ENCODE measurements at places on chromosomes 13 and 19.

- no peak for DNase-seq
Measured at GRCh38 chr19:13150931-13151604, 857 bp downstream of the IER2 start.

DNA sequence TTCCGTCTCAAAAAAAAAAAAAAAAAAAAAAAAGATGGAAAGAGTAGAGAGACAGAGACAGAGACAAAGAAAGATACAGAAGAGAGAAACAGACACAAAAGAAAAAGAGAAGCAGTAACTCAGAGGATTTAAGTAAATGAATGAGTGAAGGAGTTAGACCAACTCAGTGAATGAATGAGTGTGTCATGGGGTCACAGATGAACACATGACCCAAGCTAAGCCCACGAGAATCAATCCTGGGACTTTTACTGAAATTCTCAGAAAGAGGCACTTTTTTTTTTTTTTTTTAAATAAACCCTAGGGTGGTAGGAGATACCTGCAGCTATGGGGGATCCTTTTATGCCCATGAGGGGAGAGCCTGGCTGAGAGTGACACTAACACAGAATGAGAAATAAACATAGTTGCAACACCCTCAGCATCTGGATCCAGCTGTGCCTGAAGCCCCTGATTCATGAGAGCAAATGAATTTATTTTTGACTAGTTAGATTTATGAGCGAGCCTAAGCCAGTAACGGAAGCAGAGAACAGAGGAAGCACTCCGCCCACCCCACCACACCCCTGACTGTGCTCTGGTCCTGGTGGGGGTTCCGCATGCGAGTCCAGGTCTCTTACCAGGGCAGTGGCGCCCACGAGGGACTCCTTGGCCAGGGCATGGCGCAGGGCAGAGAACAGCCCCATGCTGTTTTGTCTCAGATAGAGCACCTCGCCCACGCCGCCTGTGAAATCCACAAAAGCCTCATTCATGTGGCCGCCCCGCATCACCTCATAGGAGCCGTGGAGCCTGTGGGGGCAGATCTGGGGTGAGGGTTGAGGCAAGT is 4.6 kb downstream of the CAPN12 start:
- DNase-seq = no peak

DNA sequence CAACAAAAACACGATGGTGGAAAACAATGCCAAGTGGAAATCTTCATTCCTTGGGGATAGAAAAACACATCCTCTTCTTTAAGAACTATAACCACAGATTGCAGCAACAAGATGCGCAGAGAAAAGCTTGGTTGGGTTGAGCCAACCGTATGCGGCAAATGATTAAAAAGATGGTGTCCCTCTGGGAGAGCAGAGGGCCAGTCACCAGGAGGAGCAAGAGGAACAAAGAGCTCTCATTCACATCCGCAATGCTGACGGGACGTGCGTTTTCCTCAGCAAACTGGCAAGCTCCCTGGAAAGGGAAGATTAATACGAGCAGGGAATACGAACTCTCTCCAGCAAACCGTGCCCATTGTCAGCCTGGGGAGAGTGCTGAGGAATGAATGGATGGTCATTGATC is 141.6 kb downstream of the KATNAL1 start:
- DNase-seq = no peak

DNA sequence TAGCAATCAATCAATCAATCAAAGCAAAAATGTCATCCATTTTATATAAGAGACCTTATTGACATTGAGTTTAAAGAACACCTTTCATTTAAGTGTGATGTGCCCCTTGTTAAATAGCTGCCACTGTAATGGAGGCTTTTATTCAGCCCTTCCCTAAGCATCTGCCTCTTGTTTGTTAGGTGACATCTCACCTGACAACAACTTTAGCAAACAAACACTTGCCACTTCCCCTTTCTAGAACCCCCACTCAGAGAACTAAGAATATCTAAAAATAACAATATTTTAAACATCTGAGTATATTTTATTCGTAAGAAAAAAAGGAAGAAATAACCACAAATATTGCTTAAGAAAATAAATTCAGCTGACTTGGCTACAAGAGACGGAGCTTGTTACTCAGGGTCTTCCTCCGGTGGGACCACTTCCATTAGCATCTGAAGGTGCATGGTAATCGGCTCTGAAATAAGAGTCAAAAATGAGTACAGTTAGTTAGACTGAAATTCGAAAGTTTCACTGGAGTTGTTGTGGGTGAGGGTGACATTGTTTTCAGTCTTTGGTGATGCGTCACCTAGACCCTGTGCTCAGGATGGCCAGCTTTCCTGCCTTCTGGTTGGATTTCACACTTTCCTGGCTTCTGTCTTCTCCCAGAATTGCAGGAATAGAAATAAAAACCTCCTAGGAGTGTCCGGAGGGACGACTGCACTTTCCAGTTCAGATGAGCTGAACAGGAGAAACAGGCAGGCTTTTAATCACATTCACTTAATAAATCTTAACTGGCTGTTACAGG is 39.1 kb downstream of the SLC7A9 start:
- no peak for DNase-seq

DNA sequence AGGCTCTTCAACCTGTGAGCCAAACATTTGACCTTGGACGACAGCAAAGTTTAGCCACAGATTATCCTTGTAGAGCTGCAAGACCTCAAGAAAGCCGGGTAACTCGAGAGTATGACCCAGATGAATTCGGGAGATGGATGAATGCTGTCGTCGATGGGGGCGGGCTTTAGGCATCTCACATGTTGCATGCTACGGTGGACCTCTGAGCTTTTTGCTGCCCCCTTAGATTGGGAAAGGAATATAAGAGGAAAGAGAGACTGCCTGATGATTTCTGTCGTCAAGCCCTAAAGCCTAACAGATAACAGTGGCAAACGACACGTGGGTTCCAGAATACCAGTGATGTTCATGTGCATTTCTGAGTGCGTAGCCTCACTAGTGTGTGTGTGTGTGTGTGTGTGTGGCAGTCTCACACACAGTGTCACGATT is 730 bp upstream of the ABCC4 start:
- no peak for DNase-seq

DNA sequence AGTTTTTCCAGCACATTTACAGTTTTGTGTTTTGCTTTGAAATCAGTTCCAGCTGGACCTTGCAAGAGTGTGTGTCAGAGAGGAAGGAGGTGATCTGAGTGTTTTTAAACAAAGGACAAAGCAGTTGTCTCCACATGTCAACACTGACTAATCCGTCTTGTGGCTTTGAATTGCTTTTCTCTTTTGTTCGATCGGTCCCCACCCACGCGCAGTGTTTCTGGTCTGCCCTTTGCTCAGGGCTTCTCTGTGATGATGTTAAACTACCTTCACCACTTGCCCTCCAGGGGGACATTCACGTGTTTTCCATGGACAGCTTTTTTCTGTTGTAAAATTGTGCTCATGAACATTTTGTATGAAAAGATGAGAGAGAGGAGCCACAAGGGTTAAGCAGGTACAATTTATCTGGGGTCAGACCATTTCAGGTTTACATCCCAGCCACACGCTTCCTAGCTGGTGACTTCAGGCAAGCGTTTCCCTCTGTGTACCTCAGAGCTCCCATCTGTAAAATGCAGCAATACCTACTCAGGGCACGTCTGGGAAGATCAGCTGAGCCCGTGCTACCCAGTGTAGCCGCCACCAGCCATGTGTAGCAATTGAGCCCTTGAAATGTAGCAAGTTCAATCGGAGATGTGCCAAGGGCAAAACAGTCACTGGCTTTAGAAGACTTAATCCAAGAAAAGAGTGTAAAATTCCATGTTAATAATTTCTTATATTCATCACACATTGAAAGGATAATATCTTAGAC is 13.5 kb upstream of the PLA2G4C start:
- DNase-seq = no peak

- DNase-seq = no peak
Measured at GRCh38 chr19:16000024-16000663, 51.3 kb downstream of the OR10H4 start.

DNA sequence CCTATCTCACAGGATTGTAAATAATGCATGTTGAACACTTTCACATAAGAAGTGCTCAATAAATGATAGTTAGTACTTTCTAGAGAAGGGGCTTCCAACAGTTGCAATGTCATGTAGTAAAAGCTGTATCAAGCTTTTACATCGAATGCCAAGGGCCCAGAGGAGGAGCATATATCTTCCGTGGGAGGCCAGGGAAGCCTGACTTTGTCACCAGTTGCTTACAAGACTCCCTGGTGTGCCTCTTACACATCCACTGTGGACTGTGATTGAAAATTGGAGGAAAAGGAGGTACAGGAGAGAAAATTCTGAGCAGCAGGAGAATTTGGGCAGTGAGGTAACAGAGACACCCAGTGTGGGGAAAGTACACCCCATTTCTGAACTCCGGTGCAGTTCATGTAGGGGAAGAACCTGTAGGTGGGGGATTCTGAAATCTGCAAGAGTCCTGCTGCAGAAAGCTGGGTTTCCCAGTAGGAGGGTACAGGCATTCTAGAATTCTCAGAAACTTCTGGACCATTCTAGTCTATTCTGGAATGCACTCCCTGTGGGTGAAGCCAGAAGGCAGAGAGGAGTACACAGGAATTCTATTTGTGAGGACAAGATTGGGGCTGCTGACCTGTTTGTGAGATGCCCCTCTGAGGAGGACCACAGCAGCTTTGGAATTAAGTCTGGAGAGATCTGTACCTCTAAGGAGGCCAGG is 54.0 kb downstream of the ALOX5AP start:
- DNase-seq = no peak

GRCh38 chr13:45925151-45925550 is 73.6 kb upstream of the SIAH3 start:
- DNase-seq = no peak

- DNase-seq = no peak
Measured at GRCh38 chr13:23069566-23069965, 111.2 kb upstream of the SGCG start.

DNA sequence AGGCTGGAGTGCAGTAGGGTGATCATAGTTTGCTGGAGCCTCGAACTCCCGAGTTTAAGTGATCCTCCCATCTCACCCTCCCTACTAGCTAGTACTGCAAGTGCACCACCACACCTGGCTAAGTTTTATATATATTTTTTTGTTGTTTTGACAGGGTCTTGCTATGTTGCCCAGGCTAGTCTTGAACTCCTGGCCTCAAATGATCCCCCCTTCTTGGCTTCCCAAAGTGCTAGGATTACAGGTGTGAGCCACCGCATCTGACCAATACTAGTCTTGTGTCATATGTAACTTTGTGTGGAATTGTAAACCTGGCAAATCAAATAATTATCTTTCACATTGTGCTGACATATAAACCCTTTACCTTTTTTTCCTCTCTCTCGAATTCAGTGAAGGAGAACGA is 10.2 kb downstream of the HNRNPM start:
- no peak for DNase-seq

GRCh38 chr13:81350056-81350455 is 1009.1 kb upstream of the SPRY2 start:
- DNase-seq = no peak

GRCh38 chr19:15248648-15249527 is 16.6 kb upstream of the EPHX3 start:
- no peak for DNase-seq

- no peak for DNase-seq
Measured at GRCh38 chr13:109922518-109922917, 136.1 kb upstream of the IRS2 start.

- no peak for DNase-seq
Measured at GRCh38 chr13:23922005-23922932, 25.0 kb upstream of the C1QTNF9B start.

GRCh38 chr13:110109910-110110309 is 197.0 kb downstream of the COL4A1 start:
- no peak for DNase-seq

GRCh38 chr13:23147827-23148226 is 33.0 kb upstream of the SGCG start:
- DNase-seq = no peak

- DNase-seq = no peak
Measured at GRCh38 chr13:30119476-30119875, 187.9 kb downstream of the KATNAL1 start.

GRCh38 chr19:17469092-17469480 is 1.2 kb upstream of the SLC27A1 start:
- no peak for DNase-seq

DNA sequence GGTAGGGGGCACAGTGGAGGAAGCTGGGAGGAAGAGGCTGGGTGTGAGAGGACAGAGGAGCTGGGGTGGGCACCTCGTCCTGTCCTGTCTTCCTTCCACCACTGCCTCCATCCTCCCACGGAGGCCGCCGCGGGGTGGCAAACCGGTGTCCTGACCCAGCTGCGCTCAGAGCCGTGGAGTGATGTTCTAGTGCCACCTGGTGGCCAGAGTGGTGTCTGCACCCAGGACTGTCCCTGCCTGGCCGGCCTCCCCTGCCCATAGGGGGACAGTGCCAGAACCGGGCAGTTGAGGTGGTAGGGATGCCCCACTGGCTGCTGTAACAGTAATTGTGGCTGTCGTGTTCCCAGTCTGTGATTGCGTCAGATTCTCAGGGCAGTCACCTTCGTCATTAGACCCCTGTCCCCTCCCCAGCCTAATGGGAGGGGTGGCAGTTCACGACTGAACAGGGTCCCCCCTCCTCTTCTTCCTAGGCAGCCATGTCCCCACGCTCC is 11.1 kb upstream of the ARRDC2 start:
- peak; percentile 76 for DNase-seq

- DNase-seq = no peak
Measured at GRCh38 chr13:101627556-101627943, 175.1 kb downstream of the ITGBL1 start.

GRCh38 chr13:41827507-41828213 is 133.2 kb downstream of the VWA8 start:
- DNase-seq = no peak

DNA sequence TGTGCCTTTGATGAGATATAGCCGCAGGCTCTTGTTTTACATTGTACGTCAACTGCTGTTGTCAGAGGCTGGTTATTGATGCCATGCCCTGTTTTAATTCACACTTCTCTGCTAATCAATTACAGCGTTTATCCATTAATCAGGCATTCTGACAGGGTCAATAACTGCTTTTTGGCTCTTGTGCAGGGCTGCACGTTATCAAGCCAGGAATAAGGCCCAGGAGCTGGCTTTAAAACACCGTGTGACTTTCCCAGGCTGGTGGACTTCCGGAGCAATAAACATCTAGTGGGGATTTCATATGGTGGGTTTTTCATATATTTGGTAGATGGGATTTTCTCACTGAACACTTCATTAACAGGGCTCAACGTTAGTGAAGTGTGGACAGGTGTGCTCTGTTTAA is 221.7 kb downstream of the TM9SF2 start:
- DNase-seq = no peak

DNA sequence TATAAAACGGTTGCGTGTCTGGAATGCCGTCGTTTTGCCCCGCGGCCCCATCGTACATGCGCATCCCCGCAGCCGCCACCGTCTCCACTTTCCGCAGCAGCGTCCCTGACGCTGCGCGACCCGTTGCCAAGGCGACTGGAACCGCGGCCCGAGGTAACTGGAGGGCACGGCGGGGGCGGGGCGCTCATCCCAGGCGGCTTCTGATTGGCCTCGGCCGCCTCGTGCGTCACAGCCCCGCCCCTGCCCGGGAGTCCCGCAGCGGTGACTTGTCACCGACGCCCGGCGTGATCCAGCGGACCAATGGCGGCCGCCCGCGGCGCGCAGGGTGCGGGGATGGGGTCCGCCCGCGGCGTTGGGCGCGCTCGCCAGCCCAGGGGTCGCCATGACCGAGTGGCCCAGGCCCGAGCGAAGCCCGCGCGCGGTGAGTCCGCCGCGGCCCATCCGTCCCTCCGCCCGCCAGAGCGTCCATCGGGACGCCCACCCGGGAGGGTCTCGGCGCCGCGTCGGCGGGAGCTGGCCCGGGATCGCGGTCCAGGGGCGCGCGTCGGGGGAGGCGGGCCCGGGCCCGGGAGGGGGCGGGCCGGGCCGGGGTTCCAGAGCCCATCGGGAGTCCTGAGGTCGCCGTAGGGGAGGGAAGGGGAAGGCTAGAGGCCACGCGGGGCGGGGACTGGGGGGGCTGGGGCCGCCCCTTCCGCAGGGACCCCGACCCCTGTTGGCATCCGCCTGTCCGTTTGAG is at the start of gene ZSCAN1:
Gene ZSCAN1, plus strand, starts transcription at position 285 of the 736 bp plus-strand sequence. CDS start 3,812 bp downstream, outside the sequence.
- no peak for DNase-seq
